ENCODE measurements at places on chromosomes 5 and 9. TPM values are rescaled to one million over a fixed set of nuclear protein-coding genes. Genes with fewer than 3 reads are reported as not detected.

GRCh38 chr5:111744455-111744854 is 12.5 kb downstream of the NREP start:
- H3K27ac ChIP-seq, result no peak overlapping the region
- H3K4me1 ChIP-seq, result peaks cover 4% of the 10 kb centered on the region
- DNase-seq, result no peak
- no peak overlapping the region for H3K4me3 ChIP-seq
- no peaks in the 10 kb centered on the region for H3K36me3 ChIP-seq

DNA sequence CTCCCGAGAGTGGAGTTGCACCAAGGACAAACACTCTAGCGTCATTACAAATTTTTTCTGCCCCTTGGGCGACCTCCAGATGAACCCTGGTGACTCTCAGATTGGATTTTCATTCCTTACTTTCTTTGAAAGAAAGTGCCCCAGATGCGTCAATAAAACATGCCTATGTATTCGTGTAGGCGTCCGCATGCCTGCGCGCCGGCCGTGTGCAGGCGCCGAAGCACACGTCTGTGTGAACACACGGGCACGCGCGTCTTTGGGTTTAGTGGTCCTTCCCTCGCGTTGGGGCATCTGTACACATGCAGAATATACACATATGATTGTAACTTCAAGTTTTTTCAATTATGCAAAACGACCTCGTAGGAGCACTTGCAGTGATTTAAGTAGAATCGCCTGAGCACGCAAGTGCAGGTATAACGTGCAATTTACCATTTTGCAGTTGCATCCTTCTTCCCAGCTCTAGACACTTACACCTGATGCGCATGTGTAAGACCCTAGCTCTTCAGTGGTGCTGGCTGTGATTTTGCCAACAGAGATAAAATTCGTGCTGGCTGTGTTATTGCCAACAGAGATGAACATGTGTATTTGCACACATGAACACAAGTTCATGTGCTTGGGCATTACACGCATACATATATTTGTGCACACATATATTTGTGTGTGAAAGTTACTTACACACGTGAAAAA is 1.9 kb upstream of the LHX2 start:
- peaks cover 81% of the 10 kb centered on the region for H3K27me3 ChIP-seq
- no peak overlapping the region for H3K27ac ChIP-seq
- H3K36me3 ChIP-seq, result no peaks in the 10 kb centered on the region
- peak overlapping the region; percentile 59 for H3K4me3 ChIP-seq

DNA sequence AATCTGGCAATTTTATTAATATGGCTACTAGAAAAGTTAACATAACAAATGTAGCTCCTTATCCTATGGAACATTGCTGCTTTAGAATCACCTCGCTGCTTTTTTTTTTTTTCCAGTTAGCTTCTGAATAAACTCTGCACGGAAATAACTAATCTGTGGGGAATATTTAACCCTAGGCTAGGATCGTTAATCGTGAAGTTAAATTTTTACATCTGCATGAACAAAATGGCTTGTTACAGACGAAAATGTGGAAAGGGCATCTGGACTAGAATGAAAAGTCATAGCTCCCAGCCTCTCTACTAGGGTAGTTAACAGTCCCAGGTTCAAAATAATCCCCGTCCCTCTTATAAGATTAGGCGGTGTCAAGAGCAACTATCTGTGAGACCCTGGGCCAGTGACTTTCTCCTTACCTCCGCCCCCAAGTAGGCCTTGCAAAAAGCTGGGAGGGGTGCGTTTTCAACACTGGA is 470 bp upstream of the SLC22A5 start:
- no peaks in the 10 kb centered on the region for H3K36me3 ChIP-seq
- peak overlapping the region; percentile 77 for H3K27ac ChIP-seq
- H3K4me1 ChIP-seq, result peaks cover 2% of the 10 kb centered on the region
- no peak for DNase-seq
- H3K4me3 ChIP-seq, result peak overlapping the region; percentile 61

SEMA6A gene
- 0.79 TPM for total RNA-seq

GRCh38 chr5:159332800-159333544 is 2.7 kb upstream of the IL12B start:
- no peaks in the 10 kb centered on the region for H3K27me3 ChIP-seq
- H3K36me3 ChIP-seq, result no peaks in the 10 kb centered on the region
- no peak overlapping the region for H3K4me3 ChIP-seq
- peaks cover 32% of the 10 kb centered on the region for H3K4me1 ChIP-seq
- DNase-seq, result no peak

- peak overlapping the region; percentile 81 for H3K27ac ChIP-seq
- no peaks in the 10 kb centered on the region for H3K36me3 ChIP-seq
- peaks cover 50% of the 10 kb centered on the region for H3K4me1 ChIP-seq
- no peak for DNase-seq
- no peak overlapping the region for H3K4me3 ChIP-seq
These were observed 15.4 kb downstream of the CDC42SE2 start for GRCh38 chr5:131279204-131279603.

DNA sequence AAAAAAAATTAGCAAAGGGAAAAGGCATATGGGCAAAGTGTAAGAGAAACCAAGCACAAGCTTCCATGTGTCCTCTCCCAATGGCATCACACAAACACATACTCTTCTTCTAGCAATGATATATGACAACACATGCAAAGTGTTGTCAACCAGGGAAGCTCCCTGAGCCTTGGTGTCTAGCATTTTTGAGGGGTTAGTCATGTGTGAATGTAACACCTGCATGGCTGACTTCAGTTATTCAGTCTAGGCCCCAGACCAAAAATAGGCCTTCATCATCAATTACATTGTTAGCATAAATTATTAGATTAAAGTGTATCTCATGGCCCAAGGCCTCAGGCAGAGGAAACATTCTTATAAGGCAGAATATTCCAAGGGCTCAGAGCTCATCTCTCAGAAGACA is 450.0 kb downstream of the TLE1 start:
- H3K4me1 ChIP-seq, result no peaks in the 10 kb centered on the region
- no peaks in the 10 kb centered on the region for H3K27me3 ChIP-seq
- H3K36me3 ChIP-seq, result no peaks in the 10 kb centered on the region
- DNase-seq, result no peak
- no peak overlapping the region for H3K27ac ChIP-seq

DNA sequence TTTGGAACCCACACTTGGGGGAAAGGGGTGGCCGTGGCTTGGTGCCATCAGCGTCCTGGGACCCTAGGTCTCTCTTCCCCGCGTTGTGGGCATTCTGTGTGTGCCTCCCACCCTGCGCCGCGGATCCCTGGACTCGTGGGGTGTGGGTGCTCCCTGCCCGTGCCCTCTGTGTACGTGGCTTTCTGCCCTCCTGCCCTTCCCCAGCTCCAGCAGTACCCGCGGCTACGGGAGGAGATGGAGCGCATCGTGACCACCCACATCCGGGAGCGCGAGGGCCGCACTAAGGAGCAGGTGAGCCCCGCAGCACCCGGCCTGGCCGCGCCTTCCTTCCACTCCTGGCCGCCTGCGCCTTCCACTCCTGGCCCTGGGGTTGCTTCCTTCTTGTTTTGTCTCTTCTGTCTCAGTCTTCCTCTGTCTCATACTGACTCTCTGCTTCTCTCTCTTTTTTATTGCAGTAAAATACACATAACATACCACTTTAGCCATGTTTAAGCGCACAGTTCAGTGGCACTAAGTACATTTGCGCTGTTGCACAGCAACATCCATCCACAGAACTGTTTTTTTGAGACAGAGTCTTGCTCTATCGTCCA is 30.7 kb downstream of the DNM1 start:
- H3K36me3 ChIP-seq, result no peaks in the 10 kb centered on the region
- H3K27ac ChIP-seq, result no peak overlapping the region
- H3K27me3 ChIP-seq, result peaks cover 12% of the 10 kb centered on the region

GRCh38 chr5:177097016-177097985 is 10.6 kb downstream of the FGFR4 start:
- H3K4me3 ChIP-seq, result no peak overlapping the region
- no peaks in the 10 kb centered on the region for H3K36me3 ChIP-seq
- no peaks in the 10 kb centered on the region for H3K4me1 ChIP-seq
- DNase-seq, result no peak

ROR2 gene
- total RNA-seq, result not detected

DNA sequence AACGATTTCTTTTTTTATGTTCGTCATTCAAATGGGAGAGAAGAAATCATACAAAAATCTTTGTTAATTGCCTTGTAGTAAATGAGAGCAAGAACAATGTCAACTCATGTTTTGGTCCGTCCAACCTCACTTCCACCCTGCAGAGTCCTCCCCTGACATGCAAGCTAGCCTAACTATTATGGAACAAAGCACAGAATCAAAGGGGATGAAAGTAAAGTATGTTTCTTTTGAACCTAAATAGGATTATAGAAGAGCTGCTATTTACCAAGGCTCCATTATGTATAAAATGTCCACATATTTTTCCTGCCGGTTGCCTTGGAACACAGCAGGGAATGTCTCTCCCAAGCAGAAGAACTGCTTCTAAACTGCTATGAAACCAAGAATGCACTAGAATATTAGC is 161.1 kb downstream of the MRPS30 start:
- no peak for DNase-seq
- no peaks in the 10 kb centered on the region for H3K27me3 ChIP-seq
- no peak overlapping the region for H3K4me3 ChIP-seq
- H3K4me1 ChIP-seq, result no peaks in the 10 kb centered on the region
- no peaks in the 10 kb centered on the region for H3K36me3 ChIP-seq
- no peak overlapping the region for H3K27ac ChIP-seq

DNA sequence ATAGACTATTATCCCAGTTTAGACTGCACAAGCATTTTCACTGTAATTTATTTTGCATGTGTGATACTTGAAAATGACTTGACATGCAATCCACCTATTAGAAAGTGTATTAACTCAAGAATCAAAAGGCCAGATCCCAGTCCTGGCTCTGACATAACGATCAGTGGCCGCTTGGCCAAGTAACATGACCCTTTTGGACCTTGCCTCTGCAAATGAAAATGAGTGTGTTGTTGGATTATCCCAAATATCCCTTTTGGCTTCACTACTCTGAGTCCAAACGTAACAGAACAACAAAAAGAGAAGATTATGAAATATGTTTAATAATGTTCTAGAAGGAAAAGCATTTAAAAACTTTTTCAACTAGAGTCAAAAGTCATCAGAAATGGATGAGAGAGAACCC is 19.0 kb downstream of the DMGDH start:
- H3K4me3 ChIP-seq, result no peak overlapping the region
- no peaks in the 10 kb centered on the region for H3K36me3 ChIP-seq
- no peak overlapping the region for H3K27ac ChIP-seq
- H3K4me1 ChIP-seq, result no peaks in the 10 kb centered on the region
- DNase-seq, result no peak

Measured in T-cell (primary cell).